ENCODE measurements at places on chromosomes 1 and 21. TPM values are rescaled to one million over a fixed set of nuclear protein-coding genes. Genes with fewer than 3 reads are reported as not detected.

C1orf87 gene
- not detected for total RNA-seq

FLG gene
- 1.5 TPM for total RNA-seq

C4BPA gene
- not detected for total RNA-seq

DNA sequence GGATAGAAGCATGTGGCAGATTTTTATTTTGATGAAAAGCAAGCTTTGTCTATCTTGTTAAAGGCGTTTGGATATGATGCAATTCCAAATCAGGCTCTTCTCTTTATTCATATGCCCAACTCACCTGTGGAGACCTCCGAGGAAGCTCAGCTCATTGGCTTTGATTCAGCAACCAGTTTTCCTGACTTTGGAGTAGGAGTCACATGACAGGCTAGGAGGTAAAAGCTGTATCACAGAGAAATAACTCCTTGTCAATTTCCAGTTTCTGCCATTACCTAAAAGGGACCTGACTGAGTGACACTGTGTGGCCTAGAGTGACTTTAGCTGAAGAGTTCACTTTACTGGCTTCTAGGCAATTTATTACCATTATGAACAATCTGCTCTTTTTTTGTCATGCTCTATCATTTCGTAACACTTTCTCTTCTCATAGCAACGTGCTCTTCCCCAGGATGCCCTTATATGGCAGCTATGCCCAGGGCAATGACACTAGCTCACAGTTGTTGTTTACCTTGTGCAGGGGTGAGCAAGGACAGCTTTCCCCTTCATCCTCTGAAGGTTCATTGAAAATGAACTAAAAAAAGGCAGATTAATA, 107.2 kb downstream of the KCNK1 start:
- H3K27ac ChIP-seq = no peak overlapping the region
- no peaks in the 10 kb centered on the region for H3K4me1 ChIP-seq
- no peaks in the 10 kb centered on the region for H3K27me3 ChIP-seq
- DNase-seq = no peak
- H3K4me3 ChIP-seq = no peak overlapping the region
- H3K36me3 ChIP-seq = no peaks in the 10 kb centered on the region

GRCh38 chr1:30198795-30199403, 524.5 kb downstream of the MATN1 start:
- H3K4me1 ChIP-seq = peaks cover 13% of the 10 kb centered on the region
- DNase-seq = peak; percentile 80
- H3K36me3 ChIP-seq = no peaks in the 10 kb centered on the region
- no peaks in the 10 kb centered on the region for H3K27me3 ChIP-seq

DNA sequence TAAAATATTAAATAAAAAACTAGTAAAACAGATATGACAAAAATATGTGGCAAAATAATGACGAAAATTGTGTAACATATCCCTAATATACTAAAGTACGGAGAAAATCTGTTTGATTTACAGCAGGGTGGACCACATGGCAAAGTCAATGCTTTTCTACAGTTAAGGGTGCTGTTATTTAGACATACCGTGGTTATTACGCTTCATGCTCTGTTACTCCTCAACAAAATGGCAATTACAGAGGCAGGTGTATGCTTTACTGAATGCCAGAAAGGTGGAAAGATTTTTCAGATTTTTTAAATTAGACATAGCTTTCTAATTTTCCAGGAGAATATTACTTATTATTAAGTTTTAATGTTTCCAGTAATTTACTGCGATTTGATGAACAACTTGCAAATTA, 343.9 kb upstream of the DPYD start:
- no peaks in the 10 kb centered on the region for H3K36me3 ChIP-seq
- H3K27me3 ChIP-seq = no peaks in the 10 kb centered on the region
- H3K4me3 ChIP-seq = no peak overlapping the region
- H3K27ac ChIP-seq = no peak overlapping the region
- H3K4me1 ChIP-seq = no peaks in the 10 kb centered on the region
- DNase-seq = no peak

DNA sequence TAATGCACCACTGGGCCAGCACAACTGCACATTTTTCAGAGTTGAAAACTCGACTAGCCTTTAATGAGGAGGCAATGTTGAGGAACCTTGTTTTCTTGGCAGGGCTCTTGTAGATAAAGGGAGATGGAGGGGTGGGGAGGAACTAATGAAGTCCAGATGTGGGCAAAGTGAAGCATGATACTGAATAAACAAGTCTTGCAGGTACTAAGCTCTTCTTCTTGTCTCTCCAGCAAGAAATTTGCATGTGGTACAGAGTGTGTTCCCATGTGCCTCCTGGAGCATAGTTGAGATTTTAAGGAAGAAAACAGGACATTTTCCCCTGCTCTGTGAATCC, 47.0 kb downstream of the PLPP3 start:
- H3K4me1 ChIP-seq = peaks cover 93% of the 10 kb centered on the region
- H3K27me3 ChIP-seq = no peaks in the 10 kb centered on the region
- peak overlapping the region; percentile 31 for H3K27ac ChIP-seq
- H3K36me3 ChIP-seq = peaks cover 45% of the 10 kb centered on the region
- DNase-seq = no peak

GRCh38 chr1:27831568-27832410, 1.2 kb downstream of the PPP1R8 start:
- peaks cover 10% of the 10 kb centered on the region for H3K36me3 ChIP-seq
- peak overlapping the region; percentile 92 for H3K4me3 ChIP-seq
- DNase-seq = no peak
- H3K27me3 ChIP-seq = no peaks in the 10 kb centered on the region
- H3K27ac ChIP-seq = peak overlapping the region; percentile 85
- peaks cover 35% of the 10 kb centered on the region for H3K4me1 ChIP-seq
